ENCODE measurements at places on chromosomes 1 and 21.

- no peak for DNase-seq
These were observed 241.9 kb downstream of the DNM3 start for GRCh38 chr1:172083191-172083590.

DNA sequence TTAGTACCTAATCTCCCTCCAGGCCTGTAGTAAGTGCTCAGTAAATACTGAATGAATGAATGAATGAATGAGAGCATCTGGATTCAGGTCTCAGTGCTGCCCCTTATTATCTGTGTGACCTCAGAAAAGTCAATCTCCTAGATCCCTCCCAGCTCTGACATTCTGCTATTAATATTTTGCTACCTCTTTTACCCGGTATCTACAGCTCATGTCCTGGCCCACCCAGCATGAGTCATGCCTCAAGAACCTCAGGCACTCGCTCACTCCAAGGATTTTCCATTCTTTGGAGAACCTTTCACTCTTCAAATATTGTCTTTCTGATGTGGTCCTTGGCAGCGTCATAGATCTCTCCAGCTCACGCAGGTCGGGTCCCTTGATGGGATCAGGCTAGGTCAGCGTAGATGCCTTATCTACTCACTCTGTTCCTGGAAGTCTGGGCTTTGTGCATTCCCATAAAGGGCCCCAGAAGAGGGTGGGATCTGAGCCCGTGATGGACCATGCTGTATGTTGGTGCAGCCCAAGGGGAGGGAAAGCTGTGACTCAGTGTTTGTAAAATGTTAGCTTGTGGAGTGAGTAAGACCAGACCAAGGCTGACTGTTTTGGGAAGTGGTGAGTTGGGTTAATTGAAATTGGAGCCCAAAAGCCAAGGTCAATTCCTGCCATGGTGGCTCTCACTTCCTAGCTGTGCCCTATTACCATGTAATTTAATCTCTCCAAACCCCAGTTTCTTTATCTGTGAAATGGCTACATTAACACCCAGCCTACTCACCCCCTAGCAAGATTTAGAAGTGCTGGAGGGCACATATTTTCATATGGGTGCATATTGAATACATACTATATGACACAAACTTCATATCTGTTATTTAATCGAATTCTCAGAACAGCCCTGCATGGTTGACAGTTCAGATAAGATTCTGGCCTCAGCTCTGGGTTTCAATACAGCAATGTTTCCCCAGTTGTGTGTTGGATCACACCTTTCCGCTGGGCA is 214.1 kb upstream of the USP24 start:
- no peak for DNase-seq

GRCh38 chr1:154501423-154502065 is 475 bp upstream of the TDRD10 start:
- no peak for DNase-seq

DNA sequence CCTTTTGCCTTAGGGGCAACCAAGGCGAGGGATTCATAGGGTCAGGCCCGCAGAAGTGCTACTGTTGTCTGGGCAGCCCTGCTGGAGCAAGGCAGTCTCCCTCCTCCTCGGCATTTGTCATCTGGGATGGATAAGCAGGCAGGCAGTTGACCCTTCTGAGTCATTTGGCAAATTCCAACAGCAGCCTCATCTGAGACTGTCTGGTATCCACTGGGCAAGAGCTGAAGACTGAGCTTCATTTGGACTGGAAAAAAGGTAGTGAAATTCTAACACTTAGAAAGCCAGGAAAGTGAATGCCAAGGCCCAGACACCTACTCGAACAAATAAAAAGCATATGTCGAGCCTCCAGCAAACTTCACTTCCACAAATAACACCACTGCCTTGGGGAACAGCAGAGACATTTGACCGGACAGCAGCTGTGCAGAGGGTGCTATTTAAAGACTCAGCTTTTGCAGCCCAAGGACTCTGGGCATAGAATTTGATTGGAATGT is 4.0 kb upstream of the ZBTB40 start:
- no peak for DNase-seq

GRCh38 chr1:94096797-94097549 is 24.0 kb downstream of the ABCA4 start:
- no peak for DNase-seq

- peak; percentile 88 for DNase-seq
These were observed 21.0 kb downstream of the H3-3A start for GRCh38 chr1:226083302-226084101.

Data from T-helper 2 cell (primary cell).